CD8-positive, alpha-beta memory T cell (primary cell): ENCODE measurements at places on chromosomes 5 and 9.
A peak's percentile ranks its signal among the peaks of the same experiment; 100 is the strongest.

GRCh38 chr5:69213513-69214215 is 21.0 kb upstream of the CDK7 start:
- H3K36me3 ChIP-seq, result no peaks in the 10 kb centered on the region
- no peak overlapping the region for H3K4me3 ChIP-seq
- no peak overlapping the region for H3K27ac ChIP-seq
- peaks cover 3% of the 10 kb centered on the region for H3K4me1 ChIP-seq
- H3K27me3 ChIP-seq, result no peaks in the 10 kb centered on the region

DNA sequence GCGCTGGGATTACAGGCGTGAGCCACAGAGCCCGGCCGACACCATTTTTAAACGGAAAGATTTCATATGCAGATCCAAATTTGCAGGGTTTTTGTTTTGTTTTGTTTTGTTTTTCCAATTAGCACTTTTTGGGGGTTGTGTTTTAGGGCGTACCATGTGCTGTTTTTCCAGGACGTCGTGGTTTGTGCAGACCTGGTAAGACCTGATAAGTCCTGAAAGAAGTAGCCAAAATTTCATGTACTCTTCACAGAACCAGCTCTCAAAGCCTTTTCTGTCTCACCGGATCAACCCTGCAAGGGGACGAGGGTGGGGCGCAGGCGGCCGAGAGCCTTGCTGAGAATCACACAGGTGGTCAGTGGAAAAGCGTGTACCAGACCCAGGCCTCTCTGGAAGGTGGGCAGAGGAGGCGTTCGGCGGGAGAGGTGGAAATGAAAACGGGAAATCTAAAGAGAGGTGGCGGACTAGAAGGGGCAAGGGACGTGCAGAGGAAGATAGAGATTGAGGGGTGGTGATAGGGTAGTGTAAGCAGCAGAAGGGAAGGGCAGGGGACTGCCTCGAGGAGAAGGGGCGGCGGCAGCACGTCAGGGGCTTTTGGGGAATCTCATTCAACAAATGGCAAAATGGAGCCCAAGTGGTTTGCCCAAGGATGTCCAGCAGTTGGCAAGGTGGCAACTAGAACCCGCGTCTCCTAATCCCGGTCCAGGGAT is 1.1 kb upstream of the FAF2 start:
- H3K36me3 ChIP-seq, result no peaks in the 10 kb centered on the region
- peak overlapping the region; percentile 98 for H3K4me3 ChIP-seq
- peaks cover 25% of the 10 kb centered on the region for H3K4me1 ChIP-seq
- no peaks in the 10 kb centered on the region for H3K27me3 ChIP-seq
- no peak for DNase-seq
- H3K27ac ChIP-seq, result peak overlapping the region; percentile 95

- H3K4me3 ChIP-seq, result no peak overlapping the region
- no peak overlapping the region for H3K27ac ChIP-seq
- H3K4me1 ChIP-seq, result no peaks in the 10 kb centered on the region
- no peaks in the 10 kb centered on the region for H3K27me3 ChIP-seq
- no peak for DNase-seq
- no peaks in the 10 kb centered on the region for H3K36me3 ChIP-seq
Measured at GRCh38 chr5:29982457-29982856, 1211.0 kb upstream of the CDH6 start.

- no peak for DNase-seq
- no peak overlapping the region for H3K27ac ChIP-seq
- H3K36me3 ChIP-seq, result no peaks in the 10 kb centered on the region
- H3K4me3 ChIP-seq, result no peak overlapping the region
- H3K4me1 ChIP-seq, result no peaks in the 10 kb centered on the region
Measured at GRCh38 chr9:6667633-6668280, 22.2 kb upstream of the GLDC start.

- no peaks in the 10 kb centered on the region for H3K36me3 ChIP-seq
- no peaks in the 10 kb centered on the region for H3K4me1 ChIP-seq
- no peak overlapping the region for H3K4me3 ChIP-seq
- DNase-seq, result no peak
- H3K27ac ChIP-seq, result no peak overlapping the region
- H3K27me3 ChIP-seq, result no peaks in the 10 kb centered on the region
Measured at GRCh38 chr5:158837908-158838307, 261.8 kb downstream of the EBF1 start.
